ENCODE measurements at places on chromosomes 7 and 10.

DNA sequence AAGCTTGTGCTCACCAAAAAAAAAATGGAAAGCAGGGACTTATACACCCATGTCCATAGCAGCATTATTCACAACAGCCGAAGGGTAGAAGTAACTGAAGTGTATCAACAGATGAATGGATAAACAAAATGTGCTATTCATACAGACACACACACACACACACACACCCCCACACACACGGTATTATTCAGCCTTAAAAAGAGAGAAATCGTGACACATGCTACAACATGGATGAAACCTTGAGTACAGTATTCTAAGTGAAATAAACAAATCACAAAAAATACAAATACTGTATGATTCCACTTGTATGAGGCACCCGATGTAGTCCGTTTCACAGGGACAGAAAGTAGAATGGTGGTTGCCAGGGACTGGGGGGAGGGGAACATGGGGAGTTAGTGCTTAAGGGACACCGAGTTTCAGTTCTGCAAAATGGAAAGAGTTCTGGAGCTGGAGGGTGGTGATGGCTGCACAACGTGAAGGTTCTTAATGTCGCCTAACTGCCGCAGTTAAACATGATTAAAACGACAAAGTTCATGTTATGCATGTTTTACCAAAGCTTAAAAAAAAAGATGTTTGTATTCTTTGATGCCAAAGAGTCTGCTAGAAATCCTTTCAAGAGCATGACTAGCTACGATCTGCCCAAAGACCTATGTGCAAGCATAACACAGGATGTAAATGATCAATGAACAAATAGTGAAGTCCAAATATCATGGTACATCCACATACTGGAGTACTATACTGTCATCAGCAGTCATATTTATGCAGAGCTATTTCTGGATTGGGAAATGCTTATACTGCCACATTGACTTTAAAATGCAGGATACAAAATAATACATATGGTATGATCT lies 7.2 kb downstream of the TNS3 start:
- DNase-seq: no peak

GRCh38 chr7:72020311-72020710 lies 391.8 kb downstream of the CALN1 start:
- no peak for DNase-seq

GRCh38 chr7:152914014-152914844 lies 154.7 kb downstream of the ACTR3B start:
- no peak for DNase-seq

DNA sequence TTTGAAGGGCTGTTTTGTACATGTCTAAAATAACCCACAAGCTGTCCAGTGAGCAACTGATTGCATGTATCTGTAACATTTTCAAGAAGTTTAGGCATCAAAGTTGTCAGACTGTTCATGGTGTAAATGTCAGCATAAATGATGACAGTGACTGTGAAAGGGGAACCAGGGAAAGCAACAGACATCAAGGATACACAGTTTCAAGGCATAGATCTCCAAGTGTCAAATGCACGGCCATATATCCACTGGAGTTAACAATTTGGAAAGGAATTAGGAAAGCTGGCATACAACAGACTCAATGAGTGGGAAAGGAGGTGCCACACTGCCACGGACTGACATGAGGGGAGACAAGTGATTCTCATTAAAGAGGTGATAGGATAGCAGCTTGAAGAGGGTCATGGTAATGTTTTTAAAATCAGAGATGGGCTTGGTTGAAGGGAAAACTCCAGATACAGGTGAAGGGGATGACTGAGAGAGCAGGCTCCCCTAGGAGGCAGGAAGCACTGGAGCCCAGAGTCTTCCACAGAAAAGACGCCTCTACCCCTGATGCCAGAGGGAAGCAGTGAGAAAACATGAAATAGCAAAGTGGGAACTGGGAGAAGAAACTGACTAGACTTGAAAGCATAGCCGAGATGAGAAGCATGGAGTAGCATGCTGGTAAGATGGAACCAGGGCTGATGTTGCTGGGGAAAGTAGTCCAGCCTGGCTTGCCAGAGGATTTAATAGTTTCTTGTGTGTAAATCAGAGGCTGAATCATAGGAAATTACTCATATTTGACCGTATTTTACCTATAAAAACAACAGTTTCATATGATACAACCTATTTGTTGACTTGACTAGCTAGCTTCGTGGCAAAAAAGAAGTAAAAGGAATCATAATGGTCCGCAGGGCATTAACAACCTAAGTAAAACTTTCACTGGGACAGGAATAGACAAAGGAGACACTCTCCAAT lies 18.6 kb downstream of the NSMCE4A start:
- no peak for DNase-seq

- DNase-seq: no peak
Measured at GRCh38 chr10:21194510-21194993, 297.4 kb upstream of the NEBL start.

DNA sequence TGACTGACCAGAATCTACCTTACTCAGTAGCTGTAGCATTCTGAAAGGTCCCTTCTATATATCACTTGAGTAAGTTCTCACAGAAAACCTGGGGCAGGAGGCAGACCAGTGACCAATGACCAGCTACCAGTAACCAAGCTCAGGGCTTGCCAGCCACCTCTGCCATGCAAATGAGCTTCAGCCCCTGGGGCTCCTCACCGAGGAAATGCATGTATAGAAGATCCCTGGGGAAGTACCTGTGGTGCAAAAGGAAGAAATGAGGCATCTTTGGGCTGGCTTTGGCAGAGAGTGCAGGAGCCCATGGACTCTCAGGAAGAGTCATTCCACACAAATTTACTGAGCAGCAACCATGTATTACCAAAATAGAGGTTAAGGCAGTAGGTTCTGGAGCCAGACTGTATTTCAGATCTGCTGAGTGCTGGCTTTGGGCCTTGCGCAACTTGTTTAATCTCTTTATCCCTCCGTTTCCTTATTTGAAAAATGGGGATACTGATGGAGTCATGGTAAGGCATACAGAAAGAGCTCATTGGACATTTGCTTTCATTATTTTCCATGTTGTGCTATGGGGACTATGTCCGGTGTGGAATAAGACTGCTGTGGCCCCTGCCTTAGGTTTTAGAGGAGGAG lies 41.1 kb upstream of the FAM204A start:
- DNase-seq: no peak

GRCh38 chr7:116679500-116679899 lies 7.5 kb downstream of the MET start:
- DNase-seq: no peak
